NCI-H510A (cell line): ENCODE measurements at places on chromosomes 1 and 21.

DNA sequence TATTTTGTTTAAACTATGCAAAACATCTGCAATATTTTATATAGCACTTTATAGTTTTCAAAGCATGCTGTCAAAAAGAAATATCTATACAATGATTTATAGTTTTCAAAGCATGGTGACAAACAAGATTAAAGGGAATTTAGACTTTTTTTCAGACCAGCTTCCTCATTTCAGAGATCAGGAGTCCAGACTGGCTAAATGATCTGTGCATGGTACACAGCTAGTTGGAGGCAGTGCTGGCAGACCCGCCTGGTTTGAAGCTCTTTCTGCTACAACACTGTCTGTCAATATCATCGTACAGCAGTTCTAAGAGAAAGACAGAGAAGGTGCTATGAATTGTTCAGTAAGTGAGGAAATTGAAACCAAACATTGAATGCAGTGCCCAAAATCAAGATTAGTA is 479.0 kb downstream of the PTBP2 start:
- no peak for DNase-seq

DNA sequence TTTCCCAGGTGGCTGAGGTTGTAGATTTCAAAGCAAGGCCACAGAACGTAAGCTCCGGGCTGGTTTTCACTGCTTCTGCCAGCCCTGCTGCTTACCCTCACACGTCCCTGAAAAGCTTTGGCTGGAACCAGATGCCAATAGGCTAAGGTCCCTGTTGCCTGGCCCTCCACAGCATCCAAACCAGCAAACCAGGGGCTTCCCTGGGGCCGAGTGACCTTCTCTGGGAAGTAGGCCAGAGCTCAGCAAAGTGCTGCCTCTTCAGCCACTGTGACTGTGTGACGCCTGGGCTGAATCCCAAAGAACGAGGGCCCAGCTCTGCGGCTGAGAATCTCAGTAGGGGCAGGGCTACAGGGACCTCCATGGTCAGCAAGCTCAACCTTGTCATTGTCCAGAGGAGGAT is 28.9 kb upstream of the RBM15 start:
- DNase-seq: no peak

GRCh38 chr1:202159534-202160371 is 649 bp downstream of the PTPN7 start:
- DNase-seq: no peak

- DNase-seq: no peak
These were observed 29.6 kb downstream of the CHD1L start for GRCh38 chr1:147272042-147272441.

GRCh38 chr1:155773221-155773620 is 83.8 kb downstream of the GON4L start:
- no peak for DNase-seq

- DNase-seq: no peak
These were observed 23.6 kb upstream of the KIRREL1 start for GRCh38 chr1:157969697-157970485.

- DNase-seq: no peak
These were observed 63.3 kb upstream of the MAGI3 start for GRCh38 chr1:113326976-113327375.

DNA sequence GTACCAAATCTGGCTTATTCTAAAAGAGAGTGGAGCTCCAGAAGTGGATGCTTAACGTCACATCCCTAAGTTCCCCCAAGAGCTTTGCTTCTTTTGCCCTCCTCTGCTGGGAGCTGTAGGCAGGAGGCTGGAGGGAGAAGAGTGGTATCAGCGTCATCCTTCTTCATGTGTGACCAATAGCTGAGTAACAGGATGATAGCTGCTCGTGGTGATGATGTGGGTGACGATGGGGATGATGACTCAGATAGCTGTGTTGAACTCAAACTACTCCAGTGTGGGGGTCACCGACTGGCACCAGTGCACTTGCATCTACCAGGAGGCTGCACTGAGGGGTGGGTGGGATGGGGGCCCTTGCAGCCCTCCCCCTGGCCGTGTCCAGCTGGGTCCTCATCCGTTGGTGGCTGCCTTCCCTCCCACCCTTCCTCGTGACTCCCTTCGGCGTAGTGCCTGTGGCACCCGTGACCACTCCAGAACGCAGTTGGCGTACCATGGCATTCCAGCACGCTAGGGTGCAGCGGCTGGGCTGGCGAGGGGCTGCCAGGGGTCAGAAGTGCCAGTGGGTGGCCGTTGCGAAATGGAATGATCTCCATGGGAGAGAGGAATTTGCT is 1.1 kb downstream of the IGFN1 start:
- DNase-seq: no peak

- DNase-seq: no peak
These were observed 8.4 kb upstream of the TNNI1 start for GRCh38 chr1:201429736-201430501.

GRCh38 chr1:159261721-159262494 is 40.2 kb upstream of the FCER1A start:
- no peak for DNase-seq

- DNase-seq: no peak
These were observed 4.4 kb downstream of the NBPF1 start for GRCh38 chr1:16608838-16609560.

DNA sequence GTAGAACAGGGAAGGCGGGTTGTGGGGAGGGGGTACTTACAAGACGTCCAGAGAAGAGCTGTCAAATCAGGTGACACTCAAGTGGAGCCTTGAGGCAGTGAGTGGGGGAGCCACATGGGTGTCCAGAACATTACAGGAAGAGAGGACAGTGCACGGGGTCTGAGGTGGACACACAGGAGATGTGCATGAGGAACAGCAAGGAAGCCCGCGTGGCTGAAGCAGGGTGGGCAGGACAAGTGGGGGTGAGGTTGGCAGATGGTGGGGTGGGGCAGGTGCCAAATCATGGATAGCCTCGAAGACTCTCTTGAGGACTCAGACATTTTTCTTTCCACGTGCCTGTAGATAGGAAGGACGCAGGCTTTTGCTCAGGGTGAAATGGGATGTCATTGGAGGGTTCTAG is 921 bp downstream of the SMPDL3B start:
- no peak for DNase-seq

- no peak for DNase-seq
These were observed 81.3 kb downstream of the PLXNA2 start for GRCh38 chr1:208162903-208163302.

- no peak for DNase-seq
These were observed 62.1 kb downstream of the USP24 start for GRCh38 chr1:55153031-55153430.

- no peak for DNase-seq
These were observed 24.3 kb downstream of the PGBD5 start for GRCh38 chr1:230401763-230402294.

GRCh38 chr1:86183810-86184209 is 27.2 kb upstream of the COL24A1 start:
- DNase-seq: no peak

GRCh38 chr1:46616277-46617107 is at the start of gene MOB3C:
MOB3C (minus strand) TSS chr1:46616811; CDS start chr1:46613321, 3,490 bp downstream.
- no peak for DNase-seq

DNA sequence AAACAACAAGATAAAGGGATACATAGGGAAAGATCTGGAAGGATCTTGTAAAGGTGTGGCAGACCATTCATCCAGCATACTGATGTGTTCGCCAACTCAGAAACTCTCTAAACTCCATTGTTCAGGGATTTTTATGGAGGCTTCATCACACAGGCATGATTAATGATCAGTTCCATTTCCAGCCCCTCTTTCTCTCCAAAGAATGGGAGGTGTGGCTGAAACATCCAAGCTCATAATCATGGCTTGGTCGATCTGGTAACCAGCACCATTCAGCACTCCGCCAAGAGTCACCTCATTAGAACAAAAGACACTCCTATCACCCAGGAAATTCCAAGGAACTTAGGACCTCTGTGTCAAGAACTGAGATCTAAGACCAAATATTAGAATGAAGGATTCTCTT is 180.6 kb upstream of the RNPC3 start:
- no peak for DNase-seq

GRCh38 chr1:102566182-102566581 is 542.1 kb downstream of the COL11A1 start:
- DNase-seq: no peak

DNA sequence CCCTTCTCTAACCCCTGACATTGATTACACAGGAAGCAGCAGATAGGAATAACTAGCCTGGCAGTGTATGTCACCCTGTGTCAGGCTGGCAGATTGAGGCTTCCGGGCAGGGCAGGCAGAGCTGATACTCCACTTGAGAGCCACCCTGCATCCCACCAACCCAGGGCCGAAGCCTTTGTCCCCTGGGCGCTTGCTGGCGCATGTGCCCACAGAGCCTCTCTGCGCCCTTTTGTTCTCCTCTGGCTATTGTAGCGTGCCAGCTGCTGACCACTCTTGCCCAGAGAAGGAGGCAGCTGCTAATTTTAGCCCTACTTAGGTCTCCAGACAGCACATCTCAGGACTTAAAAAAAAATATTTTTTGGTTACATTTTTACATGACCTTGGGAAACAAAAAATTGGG is 304.9 kb downstream of the HHAT start:
- DNase-seq: no peak

GRCh38 chr1:38489844-38490270 is 369.7 kb downstream of the RRAGC start:
- no peak for DNase-seq

- no peak for DNase-seq
These were observed 154.6 kb downstream of the PLA2G4A start for GRCh38 chr1:186983327-186983726.

- no peak for DNase-seq
These were observed 25.9 kb upstream of the TOR3A start for GRCh38 chr1:179055937-179056336.

DNA sequence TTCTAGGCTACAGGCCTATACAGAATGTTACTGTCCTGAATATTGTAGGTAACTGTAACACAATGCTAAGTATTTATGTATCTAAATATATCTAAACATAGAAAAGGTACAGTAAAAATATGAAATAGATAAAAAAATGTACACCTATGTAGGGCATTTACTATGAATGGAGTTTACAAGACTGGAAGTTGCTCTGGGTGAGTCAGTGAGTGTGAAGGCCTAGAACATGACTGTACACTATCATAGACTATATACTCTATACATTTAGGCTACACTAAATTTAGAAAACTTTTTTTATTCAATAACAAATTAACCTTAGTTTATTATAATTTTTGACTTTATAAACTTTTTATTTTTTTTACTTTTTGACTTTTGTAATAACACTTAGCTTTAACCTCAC is 136.9 kb downstream of the DUSP10 start:
- no peak for DNase-seq

GRCh38 chr1:29767769-29768425 is 531.6 kb downstream of the PTPRU start:
- DNase-seq: no peak

- no peak for DNase-seq
These were observed 560 bp downstream of the PLEKHM2 start for GRCh38 chr1:15684468-15685291.
